Naive thymus-derived CD4-positive, alpha-beta T cell (primary cell): ENCODE measurements at places on chromosomes 5 and 9. TPM values are rescaled to one million over a fixed set of nuclear protein-coding genes. Genes with fewer than 3 reads are reported as not detected.

GRIN1 gene
- not detected for total RNA-seq

SPAG8 gene
- 9.1 TPM for total RNA-seq

EQTN gene
- total RNA-seq: not detected

DNA sequence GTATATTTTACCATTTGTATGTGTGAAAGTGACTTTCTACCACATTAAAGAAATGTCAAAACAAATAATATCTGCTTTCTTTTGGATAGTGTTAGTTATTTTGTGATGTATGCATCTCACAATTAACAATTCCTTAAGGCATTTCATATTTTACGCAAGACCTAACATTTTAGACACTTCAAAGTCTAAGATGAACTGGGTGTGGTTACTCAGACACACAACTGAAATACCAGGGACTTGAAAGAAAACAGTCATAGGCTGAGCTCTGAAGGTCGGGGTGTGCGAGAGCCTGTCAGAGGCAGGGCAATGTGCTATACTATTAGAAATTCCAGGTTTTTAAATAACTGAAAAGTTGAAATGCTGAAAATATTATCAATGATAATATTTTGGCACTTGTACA is 44.5 kb upstream of the ZNF622 start:
- no peaks in the 10 kb centered on the region for H3K27me3 ChIP-seq
- DNase-seq: no peak
- H3K4me3 ChIP-seq: no peak overlapping the region
- no peaks in the 10 kb centered on the region for H3K36me3 ChIP-seq

GRCh38 chr9:102875687-102876086 is 119.4 kb upstream of the CYLC2 start:
- no peak for DNase-seq
- no peaks in the 10 kb centered on the region for H3K4me1 ChIP-seq
- no peak overlapping the region for H3K4me3 ChIP-seq
- H3K36me3 ChIP-seq: no peaks in the 10 kb centered on the region
- no peaks in the 10 kb centered on the region for H3K27me3 ChIP-seq
